ENCODE measurements at places on chromosomes 1 and 21. TPM values are rescaled to one million over a fixed set of nuclear protein-coding genes. Genes with fewer than 3 reads are reported as not detected.

DMBX1 gene
- total RNA-seq: not detected

AMY2A gene
- total RNA-seq: not detected

RNF186 gene
- not detected for total RNA-seq

OR2G6 gene
- not detected for total RNA-seq

BCL2L15 gene
- total RNA-seq: under 0.01 TPM

AQP10 gene
- total RNA-seq: 0.05 TPM

FCN3 gene
- total RNA-seq: not detected

KCNJ9 gene
- not detected for total RNA-seq

PLA2G2D gene
- not detected for total RNA-seq

CHIT1 gene
- under 0.01 TPM for total RNA-seq

DMRTB1 gene
- total RNA-seq: not detected

TRMT1L gene
- total RNA-seq: 32.5 TPM

DAB1 gene
- under 0.01 TPM for total RNA-seq

NAXE gene
- 51.7 TPM for total RNA-seq

CRNN gene
- total RNA-seq: not detected

LMOD1 gene
- total RNA-seq: 27.0 TPM

A3GALT2 gene
- total RNA-seq: not detected

CYYR1 gene
- total RNA-seq: 0.30 TPM

ILDR2 gene
- total RNA-seq: not detected

OR2T2 gene
- not detected for total RNA-seq

TRIM17 gene
- under 0.01 TPM for total RNA-seq

C1orf52 gene
- 29.8 TPM for total RNA-seq

SELP gene
- not detected for total RNA-seq

KRTAP6-3 gene
- not detected for total RNA-seq

C1orf159 gene
- 7.1 TPM for total RNA-seq

ADIPOR1 gene
- total RNA-seq: 120 TPM

CNTN2 gene
- not detected for total RNA-seq

LIPI gene
- total RNA-seq: not detected

F3 gene
- total RNA-seq: 94.4 TPM

CFAP141 gene
- total RNA-seq: not detected

ZNF593OS gene
- total RNA-seq: not detected

ZMYM4 gene
- total RNA-seq: 33.0 TPM

EMC1 gene
- total RNA-seq: 138 TPM

SPATA1 gene
- 0.59 TPM for total RNA-seq

VASH2 gene
- 1.4 TPM for total RNA-seq

CCDC185 gene
- not detected for total RNA-seq

CACHD1 gene
- 9.5 TPM for total RNA-seq

VHLL gene
- total RNA-seq: not detected

HSPB7 gene
- total RNA-seq: 5.9 TPM

CFHR3 gene
- total RNA-seq: 0.23 TPM

TXNIP gene
- total RNA-seq: 10.4 TPM

CYP4X1 gene
- not detected for total RNA-seq

S100A12 gene
- not detected for total RNA-seq

OPRD1 gene
- not detected for total RNA-seq

NPHS2 gene
- not detected for total RNA-seq

TEX38 gene
- not detected for total RNA-seq

ZNF695 gene
- 0.59 TPM for total RNA-seq
